Activated naive CD4-positive, alpha-beta T cell treated with Interleukin-2 at 50 U/mL for 16 hours (primary cell): ENCODE measurements at places on chromosomes 1 and 21.

DNA sequence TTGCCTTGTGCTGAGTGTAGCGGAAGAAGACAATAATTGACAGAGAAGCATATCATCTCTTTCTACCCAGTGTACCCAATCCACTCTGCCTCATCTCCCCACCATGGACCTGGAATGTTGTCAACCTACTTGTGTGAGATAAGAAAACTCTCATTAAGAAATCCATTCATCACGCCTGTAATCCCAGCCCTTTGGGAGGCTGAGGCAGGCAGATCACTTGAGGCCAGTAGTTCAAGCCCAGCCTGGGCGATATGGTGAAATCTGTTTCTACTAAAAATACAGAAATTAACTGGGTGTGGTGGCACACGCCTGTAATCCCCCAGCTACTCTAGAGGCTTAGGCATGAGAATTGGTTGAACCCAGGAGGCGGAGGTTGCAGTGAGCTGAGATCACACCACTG is 209.6 kb downstream of the PBX1 start:
- no peak for DNase-seq

- no peak for DNase-seq
These were observed 11.2 kb upstream of the MX2 start for GRCh38 chr21:41350436-41351155.

GRCh38 chr1:174743654-174744561 is 255.8 kb upstream of the CACYBP start:
- DNase-seq, result no peak

DNA sequence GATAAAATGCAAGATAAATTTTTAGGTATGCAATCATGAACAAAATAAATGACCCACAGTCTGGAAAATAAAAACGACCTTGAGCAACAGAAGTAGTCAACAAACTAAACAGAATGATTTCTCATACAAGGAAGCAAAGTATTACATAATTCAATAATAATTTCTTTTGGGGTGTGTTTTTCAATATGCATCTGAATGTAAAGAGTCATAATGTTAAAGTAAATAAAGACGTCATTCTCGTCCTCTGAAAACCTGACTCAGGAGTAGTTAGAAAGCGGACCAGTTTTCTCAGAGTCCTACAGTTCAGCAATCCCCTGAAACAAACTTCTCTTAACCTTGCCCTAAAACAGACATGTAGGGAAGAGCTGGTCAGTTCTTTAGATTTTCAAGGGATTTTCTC is 18.6 kb downstream of the CDC42BPA start:
- no peak for DNase-seq

DNA sequence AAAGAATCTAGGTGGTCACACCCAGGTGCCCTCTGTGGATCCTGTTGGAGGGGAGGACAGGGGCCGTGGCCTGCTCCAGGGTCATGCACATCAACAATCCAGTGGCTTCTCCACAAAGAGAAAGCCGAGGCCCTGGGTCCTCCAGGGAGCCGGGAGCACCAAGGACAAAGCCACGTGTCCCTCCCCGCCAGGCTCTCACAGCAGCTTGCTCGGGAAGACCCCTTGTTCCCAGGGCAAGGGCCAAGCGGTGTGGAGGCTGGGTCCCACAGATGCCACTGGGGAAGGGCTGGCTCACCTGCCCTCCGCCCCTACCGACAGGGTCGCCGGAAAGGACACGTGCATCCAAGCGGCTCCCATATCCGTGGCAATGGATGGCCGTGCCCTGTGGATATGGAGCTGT is 192.9 kb upstream of the VAMP3 start:
- DNase-seq, result no peak

- DNase-seq, result no peak
These were observed 39.2 kb downstream of the CSMD2 start for GRCh38 chr1:34125721-34126380.

DNA sequence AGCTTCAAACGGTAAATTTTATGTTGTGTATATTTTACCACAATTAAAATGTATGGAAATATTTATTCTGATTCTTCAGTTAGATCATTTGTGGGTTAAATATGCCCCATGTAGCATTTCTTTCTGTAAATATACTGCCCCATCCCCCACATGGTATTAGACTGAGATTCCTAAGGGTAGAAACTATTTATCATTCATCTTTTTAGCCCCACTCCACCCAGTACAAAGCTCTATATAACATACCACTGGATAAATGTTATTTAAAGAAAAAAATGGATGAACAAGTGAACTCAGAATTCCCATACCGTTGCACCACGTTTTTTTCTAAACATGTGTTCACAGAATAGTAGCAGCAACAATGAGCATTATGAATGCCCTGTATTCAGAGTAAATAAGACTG is 234.0 kb upstream of the IRF2BP2 start:
- no peak for DNase-seq

DNA sequence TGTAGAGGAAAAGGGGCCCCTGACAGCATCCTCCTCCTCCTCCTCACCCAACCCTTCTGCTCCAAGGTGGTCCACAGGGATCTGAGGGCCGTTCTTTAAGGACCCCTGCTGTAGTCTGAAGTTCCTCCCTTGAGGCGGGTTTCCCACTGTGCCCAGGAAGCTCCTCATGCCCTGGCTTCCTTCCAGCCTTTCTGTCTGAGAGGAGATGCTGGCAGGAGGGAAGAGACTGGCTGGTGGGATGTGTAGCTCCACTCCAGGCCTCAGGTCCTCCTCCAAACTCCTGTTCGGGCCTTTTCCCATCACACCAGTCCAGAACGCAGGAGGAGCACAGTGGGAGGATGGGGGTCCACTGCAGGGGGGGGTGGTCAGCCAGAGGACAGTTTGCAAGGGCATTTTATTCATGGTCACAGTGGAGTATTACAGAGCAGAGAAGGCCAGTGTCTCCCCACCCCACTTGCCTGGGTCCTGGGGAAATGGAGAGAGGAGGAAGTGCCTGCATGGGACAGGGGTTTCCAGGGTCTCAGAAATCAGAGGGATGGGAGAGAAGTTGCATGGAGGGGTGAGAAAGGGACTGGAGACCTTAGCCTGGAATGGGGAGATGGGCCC is 7.8 kb downstream of the ETV3L start:
- DNase-seq, result no peak

- DNase-seq, result no peak
These were observed 47.2 kb downstream of the SLC66A1 start for GRCh38 chr1:19359357-19359756.

DNA sequence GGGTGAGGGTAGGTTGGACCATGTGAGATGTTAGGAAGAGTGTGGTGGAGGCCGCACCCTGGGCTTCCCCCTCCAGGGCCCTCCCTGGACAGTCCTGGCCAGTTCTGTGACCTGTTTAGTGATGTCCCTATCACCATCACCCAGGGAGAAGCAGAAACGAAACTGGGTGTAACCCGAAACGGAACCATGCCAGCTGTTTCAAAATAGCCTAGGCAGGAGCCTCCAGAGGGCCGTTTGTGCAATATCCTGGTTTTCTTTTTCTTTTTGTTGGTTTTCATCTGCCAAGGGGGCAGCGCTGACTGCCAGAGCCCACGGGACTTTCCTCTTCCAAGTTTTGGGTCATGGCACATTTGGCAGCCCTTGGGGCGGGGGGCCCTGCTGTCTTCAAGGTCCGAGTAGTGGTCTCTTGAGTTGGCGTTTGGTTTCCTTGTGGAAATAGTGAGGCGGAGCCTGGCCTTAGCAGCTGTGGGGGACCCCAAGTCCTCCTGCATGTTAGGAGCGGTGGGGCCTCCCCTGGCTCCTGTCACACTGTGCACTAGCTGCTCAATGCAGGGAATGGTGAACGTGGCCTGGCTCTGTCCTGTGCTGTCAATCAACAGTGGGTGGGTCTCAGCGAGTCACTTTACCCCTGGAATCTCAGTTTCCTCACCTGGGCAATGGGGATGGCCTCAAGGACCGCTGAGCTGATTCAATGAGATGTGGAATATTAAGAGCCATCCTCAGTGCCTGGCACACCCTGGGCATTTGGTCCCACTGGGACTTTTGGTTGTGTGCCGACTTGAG is 90.7 kb downstream of the ARHGEF10L start:
- DNase-seq, result no peak

GRCh38 chr1:237556911-237557310 is 333.8 kb downstream of the ZP4 start:
- DNase-seq, result no peak

GRCh38 chr1:201877877-201878401 is 10.8 kb upstream of the SHISA4 start:
- DNase-seq, result no peak

GRCh38 chr1:42736571-42737200 is 3.4 kb downstream of the CLDN19 start:
- no peak for DNase-seq

GRCh38 chr1:53562291-53562980 is 103.2 kb downstream of the DMRTB1 start:
- DNase-seq, result peak; percentile 8

DNA sequence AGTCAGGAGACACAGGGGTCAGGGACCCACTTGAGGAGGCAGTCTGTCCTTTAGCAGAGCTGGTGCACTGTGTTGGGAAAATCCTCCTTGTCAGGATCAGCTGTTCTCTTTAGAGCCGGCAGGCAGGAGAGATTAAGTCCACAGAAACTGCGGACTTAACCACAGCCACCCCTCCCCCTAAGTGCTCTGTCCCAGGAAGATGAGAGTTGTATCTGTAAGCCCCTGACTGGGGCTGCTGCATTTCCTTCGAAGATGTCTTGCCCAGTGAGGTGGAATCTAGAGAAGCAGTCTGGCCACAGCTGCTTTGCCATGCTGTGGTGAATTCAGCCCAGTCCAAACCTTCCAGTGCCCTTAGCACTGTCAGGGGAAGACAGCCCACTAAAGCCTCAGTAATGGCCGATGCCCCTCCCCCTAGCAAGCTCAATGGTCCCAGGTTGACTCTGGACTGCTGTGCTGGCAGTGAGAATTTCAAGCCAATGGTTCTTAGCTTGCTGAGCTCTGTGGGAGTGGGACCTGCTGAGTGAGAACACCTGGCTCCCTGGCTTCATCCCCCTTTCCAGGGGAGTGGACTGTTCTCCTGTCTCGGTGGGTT is 172.8 kb downstream of the ST6GALNAC3 start:
- no peak for DNase-seq

GRCh38 chr1:25623731-25624130 is 7.1 kb downstream of the MAN1C1 start:
- no peak for DNase-seq

DNA sequence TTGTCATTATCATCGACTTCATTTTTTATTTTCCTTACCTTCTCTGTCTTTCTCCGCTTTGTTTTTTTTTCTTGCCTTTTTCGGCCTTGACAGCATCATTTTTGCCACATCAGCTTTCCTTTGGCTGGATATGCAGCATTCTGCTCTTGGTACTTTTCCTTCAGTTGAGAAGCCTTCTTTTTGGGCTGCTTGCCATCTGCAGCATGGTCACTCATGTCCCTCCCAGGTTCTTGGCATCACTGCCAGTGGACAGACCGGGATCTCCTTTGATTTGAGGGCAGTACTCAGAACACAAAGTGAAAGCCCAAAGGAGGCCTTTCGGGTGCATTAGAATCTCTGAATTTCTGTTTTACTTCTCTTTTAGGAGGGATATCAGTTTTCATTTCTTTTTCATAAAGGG is 3.7 kb upstream of the PARP1 start:
- DNase-seq, result no peak

GRCh38 chr21:34724857-34725195 is 56.0 kb downstream of the CLIC6 start:
- DNase-seq, result no peak

DNA sequence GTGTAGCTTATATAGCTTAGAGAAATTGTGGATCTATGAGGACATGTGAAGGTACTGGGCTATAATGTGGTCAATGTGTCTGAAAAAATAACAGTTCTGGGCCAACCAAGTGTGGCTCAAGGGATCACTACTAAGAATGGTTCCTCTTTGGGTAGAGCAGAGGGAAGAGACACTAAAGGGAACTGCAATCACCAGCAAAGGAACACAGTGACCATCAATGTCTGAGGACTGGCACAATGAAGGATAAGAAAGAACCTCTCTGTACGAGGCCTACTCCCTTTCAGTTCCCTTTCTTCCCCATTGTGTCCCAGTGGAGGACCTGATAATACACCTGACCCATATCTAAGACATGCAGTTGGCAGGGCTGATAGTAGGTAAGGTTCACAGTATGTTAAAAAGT is 89.9 kb upstream of the JAK1 start:
- no peak for DNase-seq

- DNase-seq, result no peak
These were observed 39.0 kb upstream of the USH2A start for GRCh38 chr1:216462066-216462775.

DNA sequence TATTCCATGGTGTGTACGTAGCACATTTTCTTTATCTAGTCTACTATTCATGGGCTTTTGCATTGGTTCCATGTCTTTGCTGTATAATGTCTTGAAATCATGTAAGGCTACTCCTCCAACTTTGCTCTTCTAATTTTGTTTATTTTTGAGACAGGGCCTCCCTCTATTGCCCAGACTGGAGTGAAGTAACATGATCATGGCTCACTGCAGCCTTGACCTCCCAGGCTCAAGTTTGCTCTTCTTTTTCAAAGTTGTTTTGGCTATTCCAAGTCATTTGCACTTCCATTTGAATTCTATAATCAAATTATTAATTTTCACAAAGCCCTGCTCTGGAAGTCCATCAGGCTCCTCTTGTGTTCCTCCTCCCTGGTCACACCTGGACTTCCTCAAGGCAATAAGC is 90.2 kb upstream of the SGIP1 start:
- DNase-seq, result no peak

DNA sequence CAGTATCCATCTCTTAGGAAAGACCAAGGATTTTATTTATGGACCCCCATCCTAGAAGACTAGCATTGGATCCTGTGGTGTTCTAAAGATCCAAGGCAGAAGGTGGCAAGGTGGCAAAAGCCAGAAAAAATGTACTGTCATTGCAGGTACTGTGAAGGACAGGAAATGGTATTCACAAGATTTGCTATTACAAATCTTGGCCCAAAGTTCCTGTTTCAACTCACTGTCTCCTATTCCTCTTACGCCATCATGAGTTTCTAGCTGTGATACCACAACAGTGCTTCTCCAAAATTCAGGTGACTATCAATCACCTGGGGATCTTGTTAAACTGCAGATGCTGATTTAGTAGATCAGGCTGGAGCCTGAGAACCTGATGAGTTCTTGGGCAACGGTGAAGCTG is 21.4 kb downstream of the ACP6 start:
- DNase-seq, result no peak

DNA sequence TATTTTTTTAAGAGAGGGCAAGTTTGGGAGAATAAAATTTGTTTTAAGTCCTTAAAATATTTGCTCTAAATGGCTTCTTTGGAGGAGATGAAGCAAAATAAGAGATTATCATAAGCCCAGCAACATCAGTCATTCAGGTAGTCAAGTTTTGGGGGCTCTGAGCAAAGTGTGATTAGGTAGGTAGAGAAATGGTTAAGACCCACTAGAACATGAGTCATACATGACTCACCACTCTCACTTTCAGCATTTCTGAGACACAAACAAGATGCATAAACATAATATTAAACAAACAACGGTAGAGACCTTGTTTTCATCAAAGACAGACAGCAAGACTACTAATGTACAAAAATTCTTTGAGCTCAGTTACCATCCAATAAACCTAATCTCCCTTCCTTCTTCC is 272.2 kb downstream of the LMO4 start:
- no peak for DNase-seq

- no peak for DNase-seq
These were observed 83.6 kb downstream of the ST6GALNAC3 start for GRCh38 chr1:76158126-76158525.

- DNase-seq, result no peak
These were observed 180.5 kb downstream of the FCRL5 start for GRCh38 chr1:157371826-157372225.

- DNase-seq, result no peak
These were observed 663.7 kb downstream of the ADGRL2 start for GRCh38 chr1:82464362-82465001.

- DNase-seq, result no peak
These were observed 85.1 kb upstream of the CSF3R start for GRCh38 chr1:36567601-36568341.
